Right lung (tissue), 10 donors: ENCODE measurements at places on chromosomes 13 and 19. TPM values are rescaled to one million over a fixed set of nuclear protein-coding genes. Genes with fewer than 3 reads are reported as not detected.

ATF5 gene
- 21.6 TPM for polyA plus RNA-seq

GPC6 gene
- polyA plus RNA-seq, result 25.1 TPM

DNA sequence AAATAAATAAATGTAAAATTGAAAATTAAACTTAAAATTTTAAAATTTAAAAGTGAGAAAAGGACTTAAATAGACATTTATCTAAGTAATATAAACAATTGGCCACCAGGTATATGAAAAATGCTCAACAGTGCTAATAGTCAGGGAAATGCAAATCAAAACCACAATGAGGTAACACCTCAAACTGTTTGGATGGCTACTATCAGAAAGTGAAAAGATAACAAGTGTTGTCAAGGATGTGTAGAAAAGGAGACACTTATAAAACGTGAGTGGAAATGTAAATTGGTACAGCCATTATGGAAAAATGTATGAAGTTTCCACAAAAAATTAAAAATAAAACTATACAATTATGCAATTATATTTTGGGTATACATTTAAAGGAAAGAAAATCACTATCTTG lies 752.2 kb downstream of the EFNB2 start:
- no peak for DNase-seq

DNA sequence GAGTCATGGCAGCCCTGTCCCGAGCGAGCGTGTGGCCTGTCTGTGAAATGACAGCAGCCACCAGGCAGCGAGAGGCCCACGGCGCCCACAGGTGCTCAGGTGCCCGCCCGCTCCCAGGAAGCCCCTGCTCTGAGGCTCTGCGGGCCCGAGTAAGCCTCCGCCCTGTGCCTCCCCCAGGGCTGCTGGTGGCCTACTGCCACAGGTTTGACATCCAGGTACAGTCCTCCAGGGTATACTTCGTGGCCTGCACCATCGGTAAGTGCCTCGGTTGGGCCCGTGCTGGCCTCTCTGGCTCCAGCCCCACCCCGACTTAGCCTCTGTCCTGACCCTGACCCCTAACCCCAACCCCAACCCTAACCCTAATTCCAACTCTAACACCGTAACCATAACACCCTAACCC lies 15.0 kb upstream of the TMPRSS9 start:
- DNase-seq, result no peak

DNA sequence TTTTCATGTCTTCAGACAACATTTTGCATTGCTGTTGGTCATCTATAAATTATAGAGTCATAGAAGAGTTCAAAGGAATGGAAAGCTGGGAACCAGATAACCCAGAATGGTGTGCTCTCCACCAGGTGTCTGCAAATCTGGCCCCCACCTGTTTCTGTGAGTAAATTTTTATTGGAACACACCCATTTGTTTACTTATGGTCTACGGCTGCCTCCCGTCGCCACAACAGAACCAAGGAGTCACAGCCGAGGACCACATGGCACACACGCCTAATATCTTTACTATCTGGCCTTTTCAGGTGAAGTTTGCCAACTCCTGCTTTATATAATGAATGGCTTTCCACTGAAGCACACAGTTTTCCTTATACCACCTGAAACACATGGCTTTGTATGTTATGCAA lies 58.2 kb downstream of the EFNB2 start:
- DNase-seq, result no peak

- DNase-seq, result no peak
Observed at GRCh38 chr19:38616265-38616664, 1.5 kb downstream of the MAP4K1 start.

DNA sequence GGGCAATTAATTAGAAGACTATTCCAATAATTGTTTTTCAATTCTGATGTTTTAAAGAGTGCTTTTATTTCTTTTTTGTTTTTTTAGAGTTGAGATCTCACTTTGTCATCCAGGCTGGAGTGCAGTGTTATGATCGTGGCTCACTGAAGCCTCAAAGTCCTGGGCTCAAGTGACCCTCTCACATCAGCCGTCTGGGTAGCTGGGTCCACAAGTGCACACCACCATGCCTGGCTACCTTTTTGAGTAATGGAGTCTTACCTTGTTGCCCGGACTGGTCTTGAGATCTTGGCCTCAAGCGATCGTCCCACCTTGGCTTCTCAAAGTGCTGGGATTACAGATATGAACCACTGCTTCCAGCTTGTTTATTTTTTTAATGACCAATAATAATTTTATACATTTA lies 207.8 kb downstream of the NDFIP2 start:
- DNase-seq, result no peak

- DNase-seq, result no peak
Observed at GRCh38 chr13:99809926-99810325, 161.6 kb downstream of the ZIC5 start.

DNA sequence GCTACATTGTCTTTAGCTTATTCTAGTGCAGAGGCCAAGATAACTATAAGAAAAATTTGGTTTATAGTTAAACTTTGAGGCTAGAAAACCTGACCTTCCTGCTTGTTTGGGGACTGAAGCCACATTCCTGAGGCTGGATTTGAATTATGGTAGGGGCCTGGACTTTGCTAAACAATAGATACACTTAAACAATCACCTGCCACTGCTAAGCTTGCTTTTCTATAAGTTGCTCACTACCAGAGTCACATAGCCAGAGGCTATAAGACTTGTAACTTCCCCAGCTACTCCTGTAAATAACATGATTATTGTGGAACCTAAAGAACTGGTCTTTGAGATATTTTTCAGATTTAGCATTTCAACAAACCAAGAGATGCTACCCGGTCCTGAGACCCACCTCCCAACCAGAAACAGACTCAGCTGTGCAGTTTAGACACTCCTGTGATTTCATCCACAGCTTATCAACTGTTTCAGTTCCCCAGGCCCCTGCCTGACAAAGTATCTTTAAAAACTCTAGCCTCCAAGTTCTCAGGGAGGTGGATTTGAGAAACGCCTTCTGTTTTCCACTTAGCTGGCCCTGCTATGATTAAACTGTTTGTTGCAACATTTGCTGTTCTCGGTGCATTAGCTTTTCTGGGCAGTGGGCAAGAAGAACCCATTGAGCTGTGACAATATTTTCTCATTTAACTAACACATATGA lies 77.7 kb downstream of the MIPEP start:
- DNase-seq, result no peak

MAP4K1 gene
- 2.6 TPM for polyA plus RNA-seq
